ENCODE measurements at places on chromosomes 4 and X.

GRCh38 chr4:87219632-87220093 lies 755 bp downstream of the KLHL8 start:
- DNase-seq, result peak; percentile 73

DNA sequence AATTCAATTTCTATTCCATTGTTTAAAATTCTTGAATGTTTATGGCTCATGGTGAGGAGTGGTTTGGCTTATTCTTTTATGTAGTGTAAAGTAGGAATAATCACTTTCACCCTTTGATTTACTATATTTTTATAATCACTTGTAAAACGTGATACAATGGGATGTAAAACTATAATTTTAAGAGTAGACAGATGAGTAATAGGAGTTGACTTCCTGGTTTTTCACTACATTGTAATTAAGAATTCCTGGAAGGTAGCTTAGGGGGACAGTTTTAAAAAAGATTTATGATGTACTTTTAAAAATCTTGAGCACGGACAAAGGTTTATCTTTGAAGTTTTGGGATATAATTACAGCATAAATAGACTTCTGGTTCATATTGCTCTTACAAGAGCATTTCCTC lies 65.3 kb downstream of the PDGFC start:
- no peak for DNase-seq

GRCh38 chr4:117700111-117700892 lies 334.0 kb upstream of the NDST3 start:
- no peak for DNase-seq

DNA sequence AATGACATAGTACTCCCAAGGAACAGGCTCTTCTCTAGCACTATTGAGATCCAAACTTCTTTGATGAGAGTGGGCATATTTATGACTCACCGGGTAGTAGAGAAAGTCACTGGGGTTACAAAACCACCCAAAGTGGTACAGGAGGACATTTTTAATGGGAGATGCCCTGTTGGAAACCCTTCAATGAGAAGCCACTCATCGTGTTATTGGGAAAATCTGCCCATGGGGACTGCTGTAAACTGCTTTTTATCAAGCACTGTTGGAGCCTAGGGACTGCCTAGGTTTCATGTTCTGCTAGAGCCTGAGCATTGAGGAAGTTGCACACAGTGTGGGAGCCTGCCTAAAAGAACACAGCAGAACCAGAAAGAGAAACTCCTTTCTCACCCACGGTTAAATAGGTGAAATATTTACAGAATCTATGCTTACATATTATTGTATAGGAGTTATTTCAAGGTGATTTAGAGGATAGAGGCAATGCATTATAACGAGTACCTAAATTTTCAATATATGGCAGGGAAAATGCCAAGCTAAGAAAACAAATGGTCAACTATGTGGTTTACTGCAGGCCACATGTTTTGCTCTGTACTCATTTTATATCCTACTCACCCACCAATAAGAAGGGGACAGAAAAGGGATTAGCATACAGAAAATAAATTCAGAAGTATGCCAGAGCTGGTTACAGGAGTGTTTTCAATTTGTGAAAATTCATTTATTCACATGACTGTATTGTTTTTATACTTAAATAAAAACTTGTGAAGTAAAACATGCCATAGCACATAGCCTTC lies 559.1 kb downstream of the FSTL5 start:
- DNase-seq, result no peak

- DNase-seq, result no peak
These were observed 129.6 kb upstream of the QRFPR start for GRCh38 chr4:121510341-121510874.

DNA sequence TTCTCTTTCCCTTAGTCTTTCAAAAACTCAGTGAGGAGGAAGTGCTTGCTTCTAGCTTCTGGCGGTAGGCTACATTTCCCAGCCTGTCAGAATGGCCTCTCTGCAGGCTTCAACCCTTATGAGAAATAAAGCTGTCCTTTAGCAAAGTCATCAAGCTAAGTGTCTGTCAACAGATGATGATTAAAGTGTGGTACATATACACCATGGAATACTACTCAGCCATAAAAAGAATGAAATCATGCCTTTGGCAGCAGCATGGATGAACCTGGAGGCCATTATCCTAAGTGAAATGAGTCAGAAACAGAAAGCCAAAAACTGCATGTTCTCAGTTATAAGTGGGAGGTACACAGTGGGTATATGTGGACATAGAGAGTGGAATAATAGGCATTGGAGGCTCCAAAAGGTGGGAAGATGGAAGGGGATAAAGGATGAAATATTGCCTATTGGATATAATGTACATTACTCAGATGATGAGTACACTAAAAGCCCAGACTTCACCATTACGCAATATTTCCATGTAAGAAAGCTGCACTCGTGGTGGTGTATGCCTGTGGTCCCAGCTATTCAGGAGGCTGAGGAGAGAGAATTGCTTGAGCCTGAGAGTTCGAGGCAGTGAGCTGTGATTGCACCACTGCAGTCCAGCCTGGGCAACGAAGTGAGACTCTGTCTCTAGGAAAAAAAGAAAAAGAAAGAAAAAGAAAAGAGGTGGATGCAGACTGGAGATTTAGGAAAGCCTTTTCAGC lies 7.9 kb downstream of the TRIM2 start:
- DNase-seq, result no peak

GRCh38 chrX:2533424-2533823 lies 32.6 kb upstream of the DHRSX start:
- no peak for DNase-seq

DNA sequence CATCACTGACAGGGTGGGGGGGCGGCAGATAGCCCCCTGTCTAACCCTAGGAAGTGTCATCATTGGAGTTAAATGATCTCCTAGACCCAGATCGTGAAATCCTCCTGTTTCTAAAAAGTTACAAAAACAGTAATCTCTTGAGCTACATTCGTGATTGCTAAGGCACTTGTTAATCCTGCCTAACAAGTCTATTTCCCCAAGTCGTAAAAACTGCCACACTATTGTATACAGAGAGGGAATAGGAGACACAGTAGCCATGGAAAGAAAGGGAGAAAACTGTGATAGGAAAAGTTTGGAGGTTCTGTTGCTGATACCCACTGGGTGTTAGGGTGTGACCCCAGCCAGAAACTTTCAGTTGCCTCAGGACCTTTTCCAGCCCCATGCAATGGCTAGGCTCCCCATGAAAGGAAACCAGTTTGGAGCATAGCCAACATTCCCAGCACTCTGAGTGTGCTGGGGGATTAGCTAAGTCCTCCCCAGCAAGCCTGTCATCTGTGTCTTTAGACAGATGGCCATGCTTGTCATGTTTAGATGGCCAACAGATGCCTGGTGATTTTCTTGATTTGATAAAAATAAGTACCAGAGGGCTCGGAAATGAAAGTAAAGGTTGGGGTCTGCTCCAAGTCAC lies 63.3 kb upstream of the ANXA10 start:
- DNase-seq, result no peak
